ENCODE measurements at places on chromosomes 16 and 17.

DNA sequence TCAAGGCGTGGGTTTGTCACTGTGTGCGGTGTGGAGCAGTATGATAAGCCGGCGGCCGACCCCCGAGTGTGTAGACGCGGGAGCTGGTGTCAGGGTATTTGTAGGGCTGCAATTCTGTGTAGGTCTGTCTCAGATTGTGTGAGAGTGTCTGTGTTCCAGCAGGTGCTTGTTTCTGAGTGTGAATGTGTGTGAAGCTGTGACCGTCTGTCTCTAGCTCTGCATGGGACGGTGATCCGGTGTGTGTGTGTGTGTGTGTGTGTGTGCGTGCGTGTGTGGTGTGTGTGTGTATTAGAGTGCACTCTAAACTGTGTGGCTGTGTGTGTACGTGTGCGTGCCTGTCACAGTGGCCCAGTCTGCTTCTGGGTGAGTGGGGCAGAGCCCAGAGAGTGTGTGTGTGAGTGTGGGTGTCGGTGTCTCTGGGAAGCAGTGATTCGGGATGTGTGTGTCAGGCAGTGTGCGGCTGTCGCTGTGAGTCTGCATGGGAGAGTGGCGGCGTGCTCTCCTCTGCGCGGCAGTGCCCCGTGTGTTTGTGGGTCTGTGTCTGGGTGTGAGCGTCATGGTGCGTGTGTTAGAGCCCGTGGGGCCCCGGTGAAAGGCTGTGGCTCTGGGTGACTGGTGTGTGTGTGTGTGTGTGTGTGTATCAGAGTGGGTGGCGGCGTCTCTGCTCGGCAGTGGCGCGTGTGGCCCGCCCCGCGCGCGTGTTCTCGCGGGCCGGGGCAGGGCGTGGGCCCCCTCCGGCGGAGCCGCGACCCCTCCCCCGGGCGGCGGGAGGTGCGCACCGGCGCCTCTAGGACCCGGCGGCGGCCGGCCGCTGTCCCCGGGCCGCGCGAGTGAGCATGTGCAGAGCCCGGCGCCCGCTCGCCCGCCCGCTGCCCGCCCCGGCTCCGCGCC lies at the start of gene WSCD1:
WSCD1 (plus strand) TSS at position 841 of the 891 bp plus-strand sequence. CDS start 10,280 bp downstream, outside the sequence.
- no peak for DNase-seq

DNA sequence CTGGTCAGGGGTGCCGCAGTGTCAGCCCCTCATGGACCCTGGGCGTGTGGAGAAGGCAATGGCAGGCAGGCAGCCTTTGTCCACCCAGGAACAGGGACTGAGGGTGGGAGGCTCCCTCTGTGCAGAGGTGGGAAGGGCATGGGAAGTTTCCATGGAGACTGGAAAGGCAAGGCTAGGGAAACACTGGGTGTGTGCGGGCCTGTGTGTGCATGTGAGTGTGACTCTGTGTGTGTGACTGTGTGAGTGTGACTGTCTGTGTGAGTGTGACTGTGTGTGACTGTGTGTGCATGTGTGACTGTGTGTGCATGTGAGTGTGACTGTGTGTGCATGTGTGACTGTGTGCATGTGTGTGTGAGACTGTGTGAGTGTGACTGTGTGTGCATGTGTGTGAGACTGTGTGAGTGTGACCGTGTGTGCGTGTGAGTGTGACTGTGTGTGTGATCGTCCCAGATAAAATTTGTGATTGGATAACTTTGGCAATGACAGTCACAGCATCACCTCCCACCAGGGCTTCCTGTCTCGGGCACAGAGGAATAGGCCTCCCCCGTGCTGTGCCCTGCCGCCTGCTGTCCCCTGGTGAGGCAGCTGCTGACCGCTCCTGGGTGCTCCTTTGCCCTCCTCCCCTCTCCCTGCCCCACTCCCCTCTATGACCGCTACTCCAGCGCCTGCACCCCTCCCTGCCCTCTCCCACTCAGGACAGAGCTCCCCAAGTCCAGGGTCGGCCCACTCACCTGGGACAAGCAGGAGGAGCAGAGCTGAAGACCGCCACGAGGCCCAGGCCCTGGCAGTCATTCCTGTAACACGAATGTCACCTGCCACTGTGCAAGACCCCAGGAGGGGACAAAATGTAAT lies 698 bp downstream of the CD300C start:
- DNase-seq, result no peak

DNA sequence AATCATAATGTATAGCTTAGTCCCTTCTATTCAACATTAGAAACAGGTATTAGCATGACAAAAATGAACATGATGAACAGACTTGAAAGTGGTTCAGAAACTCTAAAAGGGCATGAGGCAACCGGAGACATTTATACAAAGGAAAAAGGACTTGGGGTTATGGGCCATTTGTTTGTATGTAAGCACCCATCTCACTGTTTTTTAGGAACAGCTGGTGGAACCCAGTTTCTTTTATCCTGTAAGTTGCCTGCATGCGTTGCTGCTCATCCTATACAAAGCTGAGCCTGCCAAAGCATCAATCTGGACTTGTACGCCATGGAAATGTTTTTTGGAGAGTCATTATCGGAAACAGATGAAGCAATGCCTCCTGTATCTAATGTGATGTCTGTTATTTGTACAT lies 72.3 kb upstream of the NACA2 start:
- DNase-seq, result no peak

- peak; percentile 66 for DNase-seq
These were observed 133.1 kb downstream of the ANKRD11 start for GRCh38 chr16:89357055-89357816.

DNA sequence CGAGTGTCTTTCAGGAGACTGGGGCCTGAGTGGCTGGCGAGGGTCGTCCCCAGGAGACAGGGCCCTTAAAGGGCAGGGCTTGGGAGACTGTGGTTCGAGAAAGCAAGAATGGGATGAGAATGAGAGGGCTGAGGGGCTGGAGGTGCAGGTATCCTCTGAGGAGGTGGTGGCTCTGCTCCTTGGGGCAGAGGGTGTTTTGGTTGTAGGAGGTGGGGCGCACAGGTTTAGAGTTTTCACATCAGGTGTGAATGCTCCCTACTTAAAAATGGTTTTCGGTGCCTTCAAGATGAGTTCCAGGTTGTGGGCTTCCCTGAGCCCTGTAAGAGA lies 430 bp downstream of the BCAS3 start:
- DNase-seq, result no peak

DNA sequence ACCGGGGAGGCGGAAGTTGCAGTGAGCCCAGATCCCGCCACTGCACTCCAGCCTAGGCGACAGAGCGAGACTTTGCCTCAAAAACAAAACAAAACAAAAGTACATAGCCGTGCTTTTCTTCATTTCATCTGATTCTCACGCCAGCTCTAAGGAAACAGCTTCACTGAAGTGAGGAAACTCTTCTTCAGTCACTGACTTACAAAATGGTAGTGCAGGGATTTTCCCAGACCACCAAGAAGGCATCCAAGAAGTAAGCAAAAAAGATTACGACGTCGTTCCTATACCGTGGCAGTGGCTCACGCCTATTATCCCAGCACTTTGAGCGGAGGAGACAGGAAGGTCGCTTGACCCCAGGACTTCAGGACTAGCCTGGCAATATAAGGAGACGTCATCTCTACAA lies 40.4 kb upstream of the SLFN13 start:
- no peak for DNase-seq

GRCh38 chr17:40315678-40316570 lies 6.9 kb downstream of the RARA start:
- no peak for DNase-seq

DNA sequence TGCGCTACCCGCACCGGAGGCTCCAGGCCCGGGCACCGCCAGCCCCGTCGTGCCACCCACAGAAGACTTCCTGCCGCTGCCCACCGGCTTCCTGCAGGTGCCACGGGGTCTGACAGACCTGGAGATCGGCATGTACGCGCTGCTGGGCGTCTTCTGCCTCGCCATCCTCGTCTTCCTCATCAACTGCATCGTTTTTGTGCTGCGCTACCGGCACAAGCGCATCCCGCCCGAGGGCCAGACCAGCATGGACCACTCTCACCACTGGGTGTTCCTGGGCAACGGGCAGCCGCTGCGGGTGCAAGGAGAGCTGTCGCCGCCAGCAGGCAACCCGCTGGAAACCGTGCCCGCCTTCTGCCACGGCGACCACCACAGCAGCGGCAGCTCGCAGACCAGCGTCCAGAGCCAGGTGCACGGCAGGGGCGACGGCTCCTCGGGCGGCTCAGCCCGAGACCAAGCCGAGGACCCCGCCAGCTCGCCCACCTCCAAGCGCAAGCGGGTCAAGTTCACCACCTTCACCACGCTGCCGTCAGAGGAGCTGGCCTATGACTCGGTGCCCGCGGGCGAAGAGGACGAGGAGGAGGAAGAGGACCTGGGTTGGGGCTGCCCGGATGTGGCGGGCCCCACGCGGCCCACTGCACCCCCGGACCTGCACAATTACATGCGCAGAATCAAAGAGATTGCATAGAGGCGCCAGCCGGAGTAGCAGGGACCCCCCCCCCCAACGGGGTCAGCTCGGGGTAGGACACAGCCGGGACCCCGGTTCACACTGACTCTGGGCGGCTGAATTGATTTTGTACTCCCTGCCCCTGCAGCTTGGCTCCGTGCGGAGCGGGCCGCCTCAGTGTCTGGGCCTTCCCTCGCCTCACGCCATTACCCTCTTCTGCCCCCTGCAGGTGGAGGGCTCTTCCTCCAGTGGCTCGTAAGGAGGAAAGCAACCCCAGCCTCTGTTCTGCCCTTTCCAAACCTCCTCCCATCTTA lies 58.5 kb downstream of the TMEM132E start:
- peak; percentile 24 for DNase-seq

GRCh38 chr16:89431630-89432029 lies 58.7 kb downstream of the ANKRD11 start:
- DNase-seq, result no peak

DNA sequence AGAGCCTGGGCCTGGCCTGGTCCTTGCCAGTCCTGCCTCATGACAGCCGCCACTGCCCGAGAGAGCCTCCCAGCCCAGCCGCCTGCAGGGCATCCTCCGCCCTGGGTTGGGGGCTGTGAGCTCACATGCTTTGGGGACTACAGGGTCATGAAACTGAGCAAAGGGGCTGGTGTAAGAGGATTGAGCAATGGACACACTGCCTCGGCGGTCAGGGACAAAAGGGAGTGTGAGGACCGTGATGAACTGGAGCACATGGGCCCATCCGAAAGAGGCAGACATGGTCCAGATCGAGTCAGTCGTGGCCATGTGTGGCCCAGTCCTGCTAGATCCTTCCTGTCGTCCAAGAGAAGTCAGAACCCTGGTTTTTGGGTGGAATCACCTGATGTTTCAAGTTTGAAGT lies 52.3 kb downstream of the GSG1L start:
- DNase-seq, result no peak
